Stimulated activated CD8-positive, alpha-beta memory T cell treated with anti-CD3 and anti-CD28 coated beads, Interleukin-2, amount 100 ng/mL, for 48 hours (primary cell): ENCODE measurements at places on chromosomes 4 and X.

- no peak for DNase-seq
These were observed 154.5 kb upstream of the SLC4A4 start for GRCh38 chr4:71184195-71184781.

DNA sequence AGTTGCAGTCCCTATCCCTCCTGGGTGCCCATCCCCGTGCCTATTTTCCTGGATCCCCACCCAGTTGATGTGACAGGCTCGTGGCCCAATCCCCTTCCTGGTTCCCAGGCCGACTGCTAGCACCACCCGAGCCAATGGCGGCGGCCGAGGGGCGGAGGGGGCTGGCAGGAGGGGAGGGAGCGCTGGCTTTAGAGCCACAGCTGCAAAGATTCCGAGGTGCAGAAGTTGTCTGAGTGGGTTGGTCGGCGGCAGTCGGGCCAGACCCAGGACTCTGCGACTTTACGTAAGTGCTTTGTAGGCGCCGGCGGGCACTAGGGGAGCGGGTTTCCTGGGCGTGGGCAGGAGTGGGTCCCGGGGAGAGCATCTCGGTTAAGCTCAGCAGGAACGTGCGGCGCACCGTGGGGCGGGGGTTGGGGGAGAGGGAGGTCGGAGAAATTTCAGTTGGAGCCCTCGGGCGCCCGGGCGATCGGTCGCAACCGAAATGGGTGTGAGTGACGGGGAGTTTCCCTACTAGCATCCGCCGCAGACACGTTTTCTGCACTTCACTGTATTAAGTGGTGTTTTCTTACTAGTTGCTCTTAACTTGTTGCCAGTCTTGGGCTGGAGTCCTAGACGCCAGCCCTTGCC is at the start of gene PLS3:
TSS of gene PLS3 (plus strand) at position 197 of the 627 bp plus-strand sequence. CDS start 49,077 bp downstream, outside the sequence.
- peak; percentile 23 for DNase-seq

GRCh38 chr4:149265645-149266044 is 550.0 kb downstream of the IQCM start:
- DNase-seq = no peak

DNA sequence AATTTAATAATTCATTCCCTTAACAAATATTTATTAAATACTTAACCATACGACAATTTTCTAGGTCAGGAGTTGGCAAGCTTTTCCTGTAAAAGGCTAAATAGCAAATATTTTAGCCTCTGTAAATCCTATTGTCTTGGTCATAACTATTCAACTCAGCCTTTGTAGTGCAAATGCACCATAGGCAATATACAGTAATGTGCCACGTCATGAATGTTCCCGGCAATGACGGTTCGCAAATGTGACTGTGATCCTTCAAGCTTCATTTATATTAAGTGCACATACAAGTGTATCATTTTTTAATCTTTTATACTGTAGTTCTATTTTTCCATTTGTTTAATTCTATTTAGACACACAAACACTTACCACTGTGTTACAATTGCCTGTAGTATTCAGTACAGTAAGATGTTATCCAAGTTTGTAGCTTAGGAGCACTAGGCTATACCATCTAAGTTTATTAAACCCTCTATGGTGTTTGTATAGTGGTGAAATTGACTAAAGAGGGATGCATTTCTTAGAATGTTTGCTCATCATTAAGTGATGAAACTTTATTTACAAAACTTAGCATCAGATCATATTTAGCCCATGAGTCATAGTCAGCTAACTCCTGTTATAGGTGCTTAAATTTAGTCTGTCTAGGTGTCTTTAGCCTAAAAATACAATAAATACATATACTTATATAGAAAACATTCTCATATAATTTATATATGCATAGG is 553.6 kb downstream of the STPG2 start:
- no peak for DNase-seq

DNA sequence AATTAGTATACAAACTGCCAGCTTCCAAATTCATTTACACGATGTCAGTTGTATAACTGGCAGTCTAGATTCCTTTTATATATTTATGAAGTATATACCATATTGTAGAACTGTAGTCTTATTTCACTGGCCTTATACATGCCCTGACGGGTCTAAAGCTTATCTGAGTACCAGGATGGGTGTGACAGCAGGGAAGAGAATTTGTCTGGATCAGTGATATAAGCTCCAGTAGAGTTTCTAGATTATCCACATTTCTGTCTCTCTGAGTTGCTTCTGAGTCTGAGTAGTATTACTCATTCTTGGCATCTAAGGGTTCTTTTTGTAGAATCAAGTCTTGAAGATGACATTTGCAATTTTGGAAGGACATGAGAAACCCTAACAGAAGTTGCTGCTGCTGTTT is 101.3 kb downstream of the RPA4 start:
- DNase-seq = no peak

DNA sequence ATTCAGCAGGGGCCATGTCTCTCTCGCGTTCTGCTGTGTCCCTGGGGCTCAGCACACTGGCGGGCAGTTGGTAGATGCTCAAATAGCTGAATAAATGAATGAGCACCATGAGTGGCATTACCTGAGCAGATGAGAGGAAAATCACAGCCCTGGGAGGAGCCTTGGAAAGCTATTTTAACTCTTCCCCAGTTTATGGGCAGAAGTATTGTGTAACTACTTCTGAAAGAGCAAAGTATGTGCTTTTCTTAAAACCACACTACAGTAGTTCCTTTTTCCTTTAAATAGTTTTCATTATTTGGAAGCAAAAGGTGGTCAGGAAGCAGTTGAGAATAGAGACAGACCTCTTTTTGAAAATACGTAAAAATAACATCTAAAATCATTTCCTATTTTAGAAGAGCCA is 3.0 kb upstream of the PLAC1 start:
- no peak for DNase-seq

GRCh38 chrX:43741843-43742573 is 85.9 kb downstream of the MAOA start:
- DNase-seq = no peak

DNA sequence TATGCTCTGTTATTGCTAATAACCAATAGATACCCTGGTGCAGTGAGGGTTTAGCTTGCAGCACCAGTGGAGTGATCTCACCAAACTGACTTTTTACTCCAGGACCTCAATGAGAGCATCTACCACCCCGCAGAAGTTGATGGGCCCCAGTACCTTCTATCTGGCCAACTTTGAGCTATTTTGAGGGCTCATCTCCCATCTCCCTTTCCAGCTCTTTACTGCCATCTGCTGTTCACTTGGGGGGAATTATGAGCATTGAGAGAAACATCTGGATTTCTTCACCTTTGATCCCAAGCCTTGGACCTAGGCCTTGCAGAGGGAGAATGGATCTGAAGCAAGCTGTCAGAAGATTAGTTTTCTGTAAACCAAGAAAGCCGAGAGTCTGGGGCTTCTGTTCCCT is 143.6 kb downstream of the TMEM164 start:
- no peak for DNase-seq

DNA sequence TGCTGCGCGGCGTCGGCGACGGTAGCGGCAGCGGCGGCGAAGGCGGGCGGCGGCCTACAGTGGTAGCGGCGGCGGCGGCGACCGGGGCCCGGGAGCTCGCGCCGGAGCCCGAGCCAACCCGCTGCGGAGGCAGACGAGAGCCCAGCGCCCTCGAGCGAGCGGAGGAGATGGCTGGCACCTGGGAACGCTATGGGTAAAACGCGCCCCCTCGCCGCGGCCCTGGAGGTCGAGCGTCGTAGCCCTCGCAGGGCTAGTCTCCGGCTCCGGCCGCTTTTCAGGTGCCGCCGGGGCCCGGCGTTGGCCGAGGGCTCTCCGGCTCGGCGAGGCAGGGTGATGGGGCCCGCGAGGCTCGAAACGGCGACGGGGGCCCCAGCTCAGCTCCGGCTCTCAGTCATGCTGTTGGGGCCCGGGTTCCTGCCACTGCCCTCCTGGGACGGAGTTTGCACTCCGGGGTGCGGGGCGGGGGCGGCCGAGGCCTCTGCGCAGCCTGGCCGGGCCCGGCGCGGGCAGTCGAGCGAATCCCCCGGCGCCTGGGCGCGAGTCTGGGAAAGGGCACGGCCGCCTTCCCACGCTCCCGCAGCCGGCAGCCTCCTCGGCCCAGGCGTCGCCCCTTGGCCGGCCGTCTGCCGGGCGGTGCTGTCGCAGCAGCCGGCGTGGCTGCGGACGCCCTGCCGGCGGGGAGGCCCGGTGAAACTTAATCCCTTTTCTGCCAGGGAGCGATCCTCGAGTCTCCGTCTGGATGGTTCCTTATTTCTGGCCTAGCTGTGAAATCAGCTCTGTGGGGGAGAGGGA is 768 bp downstream of the MID2 start:
- DNase-seq = peak; percentile 4

DNA sequence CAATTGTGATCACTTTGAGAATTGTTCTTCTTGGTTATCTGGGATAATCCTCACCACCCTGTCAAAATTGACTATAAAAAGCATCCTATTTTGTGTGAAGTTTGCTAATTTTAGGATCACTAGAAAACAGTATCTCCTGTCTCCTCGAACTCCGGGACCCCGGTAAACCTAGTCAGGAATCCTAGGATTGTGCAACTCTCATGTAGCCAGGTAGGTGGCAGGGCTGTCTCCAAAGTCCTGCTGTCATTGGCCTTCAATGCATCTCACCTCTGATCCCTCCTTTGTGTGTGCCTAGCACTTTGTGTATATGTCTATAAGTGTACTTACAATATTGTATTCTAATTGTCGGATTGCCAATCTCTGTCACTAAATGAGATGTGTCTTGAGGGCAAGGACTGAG is 1564.8 kb downstream of the RPA4 start:
- no peak for DNase-seq

GRCh38 chr4:123916821-123917220 is 520.2 kb downstream of the SPRY1 start:
- no peak for DNase-seq

DNA sequence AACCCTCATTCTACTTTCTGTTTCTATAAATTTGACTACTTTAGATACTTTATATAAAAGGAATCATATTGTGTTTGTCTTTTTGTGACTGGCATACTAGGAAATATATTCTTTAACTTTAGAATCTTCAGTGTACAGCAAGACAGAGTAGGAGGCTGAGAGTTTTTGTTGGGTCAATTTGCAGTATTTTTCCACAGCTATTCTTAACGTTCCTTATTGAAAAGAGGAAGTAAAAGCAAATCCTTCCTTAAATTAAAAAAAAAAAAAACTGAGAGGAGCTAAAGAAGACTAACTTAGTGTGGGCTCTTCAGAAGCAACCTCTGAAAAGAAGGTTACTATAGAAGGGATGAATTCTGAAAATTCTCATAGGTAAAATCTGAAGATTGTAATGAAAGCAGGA is 1194.6 kb downstream of the ADGRL3 start:
- no peak for DNase-seq

DNA sequence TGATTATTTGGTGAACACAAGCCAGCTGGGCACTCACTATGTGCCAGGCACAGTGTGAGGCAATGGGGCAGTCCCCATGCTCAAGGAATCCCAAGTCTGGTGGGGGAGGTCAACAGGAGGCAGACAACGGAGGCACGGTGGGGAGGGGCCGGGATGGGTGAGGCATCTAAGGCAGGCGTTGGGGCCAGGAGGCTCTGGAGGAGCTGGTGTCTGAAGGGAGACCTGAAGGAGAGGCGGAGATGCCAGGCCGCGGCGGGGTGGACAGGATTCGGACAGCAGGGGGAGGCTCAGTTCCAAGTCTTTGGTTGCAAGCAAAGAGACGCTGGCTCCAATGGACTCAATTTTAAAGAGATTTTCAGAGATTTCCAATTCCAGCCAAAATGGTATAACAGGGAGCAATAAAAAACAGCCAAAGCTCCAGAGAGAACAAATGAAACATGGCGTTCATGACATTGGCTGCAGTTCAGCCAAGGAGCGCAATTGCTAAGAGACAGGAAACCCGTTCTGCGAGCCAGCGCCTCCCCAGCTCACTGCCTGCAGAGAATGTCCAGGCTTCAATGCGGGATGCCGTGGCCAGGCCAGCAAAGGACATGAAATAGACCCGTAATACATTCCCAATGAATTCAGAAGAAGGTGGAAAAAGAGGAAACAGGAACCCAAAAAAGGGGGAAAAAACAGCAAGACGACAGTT is 105.2 kb upstream of the LRPAP1 start:
- no peak for DNase-seq

- DNase-seq = no peak
These were observed 52.1 kb upstream of the CAPN6 start for GRCh38 chrX:111322231-111322855.

GRCh38 chr4:78756137-78756536 is 20.0 kb upstream of the BMP2K start:
- DNase-seq = no peak

DNA sequence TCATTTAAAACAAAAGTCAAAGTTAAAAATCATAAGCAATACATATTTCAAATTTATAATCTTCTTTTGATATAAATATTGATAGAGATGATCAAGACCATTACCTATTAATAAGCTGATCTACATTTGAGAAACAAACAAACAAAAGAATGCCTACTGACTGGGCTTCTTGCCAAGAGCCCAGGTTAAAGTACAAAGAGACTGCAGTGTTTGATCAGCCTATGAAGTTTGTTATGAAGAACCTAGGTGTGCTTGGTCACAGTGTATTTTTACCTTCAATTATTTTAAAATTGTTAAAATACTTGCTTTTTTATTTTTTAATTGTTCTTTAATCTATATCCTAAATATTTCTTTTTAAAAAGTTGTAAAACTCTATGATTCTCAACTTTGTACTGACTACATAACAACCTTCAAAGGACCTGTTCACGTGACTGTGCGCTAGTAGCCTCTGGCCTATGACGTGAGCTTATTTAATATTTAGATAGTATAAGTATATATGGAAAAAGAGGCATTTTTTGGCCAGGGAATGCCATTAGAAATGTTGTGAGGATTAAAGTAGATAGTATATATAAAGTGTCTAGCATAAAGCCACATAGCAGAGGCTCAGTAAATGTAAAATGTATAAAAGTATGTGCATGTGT is 11.4 kb upstream of the SLC39A8 start:
- no peak for DNase-seq

GRCh38 chrX:115900425-115900824 is 270.1 kb upstream of the AGTR2 start:
- DNase-seq = no peak

DNA sequence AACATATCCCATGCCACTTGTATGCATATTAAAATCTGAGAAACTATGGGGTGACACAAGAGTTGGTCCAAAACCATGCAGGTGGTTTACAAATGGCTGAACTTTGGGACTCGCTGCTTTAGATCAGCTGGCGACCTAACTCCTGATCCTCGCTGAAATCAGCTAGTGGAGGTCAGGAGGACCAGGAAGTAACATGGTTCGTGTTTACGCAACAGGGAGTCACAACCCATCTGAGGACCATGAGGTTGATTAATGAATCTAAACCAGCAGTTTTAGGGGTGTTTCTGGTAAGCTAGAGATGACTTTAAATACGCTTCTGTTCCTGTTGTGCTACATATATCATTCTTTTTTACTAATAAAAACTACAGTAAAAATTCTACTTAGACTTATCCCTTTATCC is 12.9 kb downstream of the TSPAN5 start:
- DNase-seq = no peak

DNA sequence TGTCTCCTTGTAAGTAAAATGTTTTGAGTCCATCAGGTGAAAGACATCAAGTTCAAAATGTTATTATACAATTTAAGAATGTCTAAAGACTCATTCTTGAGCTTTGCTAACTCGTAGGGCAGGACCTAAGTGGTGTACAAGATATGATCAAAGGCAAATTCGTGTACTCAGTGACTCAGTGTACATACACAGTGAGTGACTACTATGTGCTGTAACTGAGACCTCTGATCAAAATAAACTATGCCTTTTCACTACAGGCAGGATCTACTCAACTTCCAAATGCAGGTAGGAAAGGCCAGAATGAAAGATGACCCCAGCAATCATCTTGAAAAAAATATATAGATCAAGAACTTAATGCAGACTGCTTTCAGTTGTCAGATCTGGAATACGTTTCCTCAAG is 49.9 kb downstream of the ADGRG2 start:
- no peak for DNase-seq

GRCh38 chrX:113747274-113747973 is 836.5 kb upstream of the HTR2C start:
- DNase-seq = no peak
